Body of pancreas (tissue), 4 donors: ENCODE measurements at places on chromosomes 3 and 15. TPM values are rescaled to one million over a fixed set of nuclear protein-coding genes. Genes with fewer than 3 reads are reported as not detected.
A peak's percentile ranks its signal among the peaks of the same experiment; 100 is the strongest.

SENP2 gene
- 4.6 TPM for total RNA-seq

COLQ gene
- total RNA-seq: 5.3 TPM

P2RY14 gene
- 1.8 TPM for total RNA-seq

GATA2 gene
- 11.7 TPM for total RNA-seq

GRCh38 chr3:194301730-194302129 is 49.4 kb downstream of the CPN2 start:
- no peaks in the 10 kb centered on the region for H3K36me3 ChIP-seq
- no peak for DNase-seq
- H3K27ac ChIP-seq: no peak overlapping the region
- H3K4me3 ChIP-seq: no peak overlapping the region
- H3K27me3 ChIP-seq: no peaks in the 10 kb centered on the region
- peaks cover 17% of the 10 kb centered on the region for H3K4me1 ChIP-seq

GRCh38 chr3:46558184-46559043 is 7.7 kb downstream of the LRRC2 start:
- H3K4me3 ChIP-seq: peak overlapping the region; percentile 1
- H3K4me1 ChIP-seq: peaks cover 11% of the 10 kb centered on the region
- peak; percentile 96 for DNase-seq
- peak overlapping the region; percentile 71 for H3K27ac ChIP-seq
- H3K36me3 ChIP-seq: no peaks in the 10 kb centered on the region

DNA sequence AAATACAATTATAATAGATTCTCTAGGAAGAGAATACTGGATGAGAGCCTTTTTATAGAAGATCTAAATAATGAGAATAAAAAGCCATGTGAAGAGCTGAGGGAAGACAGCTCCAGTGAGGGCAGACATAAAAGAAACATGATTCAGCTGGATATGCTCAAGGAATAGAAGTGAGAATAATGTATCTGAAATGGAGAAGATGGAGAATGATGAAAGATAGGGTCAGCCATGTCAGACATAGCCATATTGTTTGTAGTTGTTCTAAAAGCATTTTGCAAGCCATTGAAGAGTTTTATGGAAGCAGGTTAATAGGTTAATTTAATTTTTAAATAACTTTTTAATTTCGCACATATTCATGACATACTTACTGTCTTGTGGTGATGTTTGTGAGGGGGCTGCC is 713.5 kb upstream of the ARPP21 start:
- no peak overlapping the region for H3K27ac ChIP-seq
- H3K4me1 ChIP-seq: no peaks in the 10 kb centered on the region
- no peak overlapping the region for H3K4me3 ChIP-seq
- no peaks in the 10 kb centered on the region for H3K27me3 ChIP-seq
- DNase-seq: no peak
- no peaks in the 10 kb centered on the region for H3K36me3 ChIP-seq
